Osteoblast (primary cell): ENCODE measurements at places on chromosomes 2 and 18.

- DNase-seq: no peak
Measured at GRCh38 chr2:136741471-136741870, 23.9 kb upstream of the THSD7B start.

DNA sequence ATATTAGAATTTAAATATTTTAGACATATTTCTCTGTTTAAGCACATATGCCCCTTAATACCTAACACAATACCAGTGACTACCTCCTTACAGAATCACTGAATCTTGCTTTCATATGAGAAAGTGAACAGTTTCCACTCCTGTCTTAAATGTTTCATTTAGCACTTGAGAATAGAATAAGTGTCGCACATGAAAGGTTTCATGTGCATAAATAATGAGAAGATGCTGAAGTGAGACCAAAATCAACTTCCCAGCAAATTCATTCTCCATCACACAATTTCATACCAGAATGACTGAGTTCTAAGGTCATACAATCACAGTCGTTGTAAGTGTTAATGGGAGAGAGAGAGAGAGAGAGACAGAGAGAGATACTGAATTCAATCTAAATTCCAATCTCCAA is 51.2 kb downstream of the ATIC start:
- DNase-seq: no peak

DNA sequence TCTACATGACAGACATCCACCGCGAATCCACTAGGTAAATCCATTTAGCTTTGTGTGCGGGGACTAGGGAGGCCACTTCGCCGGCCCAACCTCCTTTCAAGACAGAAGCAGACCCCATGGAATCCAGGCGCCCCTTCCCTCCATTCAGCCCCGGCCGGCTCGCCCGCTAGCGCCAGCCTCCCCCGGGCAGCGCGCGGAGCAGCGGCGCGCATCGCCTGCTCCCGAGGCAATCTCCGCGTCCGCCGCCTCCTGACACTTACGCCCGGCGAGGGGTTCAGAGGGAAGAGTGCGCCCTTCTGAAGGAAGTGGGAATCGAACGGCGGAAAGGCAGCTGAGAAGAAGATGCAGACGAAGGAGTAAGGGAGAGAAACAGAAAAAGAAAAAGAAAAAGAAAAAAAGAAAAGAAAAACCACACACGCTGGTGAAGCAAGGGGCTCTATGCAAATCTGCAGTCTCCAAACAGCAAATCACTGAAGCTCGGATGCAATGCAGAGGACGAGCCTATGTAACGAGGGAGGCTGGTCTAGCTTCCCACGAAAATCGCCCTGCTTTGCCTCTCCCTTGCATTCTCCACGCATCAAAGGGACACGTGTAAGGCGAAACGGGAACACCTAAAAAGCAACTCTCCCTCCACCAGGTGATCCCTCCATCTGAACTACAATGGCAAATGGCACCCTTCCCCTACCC is 684.4 kb downstream of the NRXN1 start:
- no peak for DNase-seq

- no peak for DNase-seq
Measured at GRCh38 chr2:174078275-174078674, 113.1 kb upstream of the SP3 start.

GRCh38 chr2:41068740-41069139 is 616.9 kb upstream of the SLC8A1 start:
- DNase-seq: no peak

- no peak for DNase-seq
Measured at GRCh38 chr2:206408323-206409320, 34.7 kb upstream of the ADAM23 start.

- DNase-seq: no peak
Measured at GRCh38 chr2:150230004-150230403, 257.5 kb downstream of the RND3 start.

- peak; percentile 56 for DNase-seq
Measured at GRCh38 chr2:29066997-29067605, 7.2 kb downstream of the PCARE start.

- no peak for DNase-seq
Measured at GRCh38 chr2:226256709-226257376, 542.8 kb downstream of the IRS1 start.

DNA sequence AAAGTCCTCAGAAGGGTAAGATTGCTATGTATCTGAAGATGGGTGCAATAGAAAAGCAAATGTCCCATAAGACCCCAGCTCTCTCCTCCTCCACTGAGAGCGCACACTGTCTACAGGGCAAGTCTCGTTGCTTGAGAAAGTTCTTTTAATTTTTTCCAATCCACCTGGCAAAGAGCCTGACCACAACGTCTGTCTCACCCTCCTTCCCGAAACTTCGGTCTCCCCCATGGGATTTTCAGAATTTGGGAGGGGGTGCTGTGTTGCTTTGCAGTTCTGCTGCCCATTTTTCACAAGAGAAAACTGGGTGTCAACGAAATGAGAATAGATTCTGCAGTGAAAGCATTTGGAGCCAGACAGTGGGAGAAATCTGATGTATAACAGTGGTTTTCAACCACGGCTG is 40.4 kb downstream of the SERTAD2 start:
- no peak for DNase-seq
